ENCODE measurements at places on chromosomes 12 and 14.

GRCh38 chr12:65642061-65642661 lies 182.1 kb upstream of the HMGA2 start:
- DNase-seq, result no peak

DNA sequence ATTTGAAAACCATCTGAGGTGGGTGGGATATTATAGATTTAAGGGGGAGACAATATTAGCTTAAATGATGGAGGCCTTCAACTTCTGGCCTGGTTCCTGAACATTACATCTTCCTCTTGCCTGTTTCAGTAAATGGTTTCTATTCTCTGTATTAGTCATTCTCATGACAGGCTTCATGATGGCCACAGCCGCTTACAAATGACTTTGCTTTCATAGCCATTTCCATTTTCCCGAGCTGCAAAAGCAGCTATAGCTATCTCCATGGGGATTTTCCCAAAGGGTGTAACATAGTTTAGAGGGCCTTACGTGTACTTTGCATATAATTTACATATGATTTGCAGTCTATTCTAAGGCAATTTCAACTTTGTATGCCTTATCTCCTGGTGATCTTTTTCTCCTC lies 121.8 kb downstream of the NRXN3 start:
- DNase-seq, result no peak

- DNase-seq, result no peak
Measured at GRCh38 chr14:62558451-62558850, 486.8 kb downstream of the KCNH5 start.

GRCh38 chr12:105880824-105881388 lies 257.8 kb downstream of the NUAK1 start:
- no peak for DNase-seq

GRCh38 chr12:75825686-75826085 lies 205.9 kb downstream of the PHLDA1 start:
- DNase-seq, result peak; percentile 97

DNA sequence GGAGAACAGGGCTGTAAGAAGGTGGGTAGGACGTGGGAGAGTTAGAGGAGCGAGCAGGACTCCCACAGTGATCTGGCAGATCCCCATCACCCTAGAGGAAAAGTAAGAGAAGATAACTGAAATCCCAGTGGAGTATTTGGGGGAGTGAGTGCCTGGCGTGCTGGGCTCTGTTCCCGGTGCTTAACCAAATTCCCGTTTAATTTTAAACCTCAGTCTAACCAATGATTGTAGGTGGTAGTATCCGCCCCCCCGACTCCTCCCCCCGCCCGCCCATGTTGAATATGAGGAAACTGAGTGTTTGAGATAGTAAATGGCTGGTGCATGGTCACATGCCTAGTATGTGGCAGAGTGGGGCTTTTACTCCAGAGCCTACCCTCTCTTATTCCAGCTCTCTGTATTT lies 1.2 kb downstream of the TARBP2 start:
- DNase-seq, result no peak

GRCh38 chr12:131785763-131786330 lies 42.3 kb upstream of the MMP17 start:
- DNase-seq, result peak; percentile 48

DNA sequence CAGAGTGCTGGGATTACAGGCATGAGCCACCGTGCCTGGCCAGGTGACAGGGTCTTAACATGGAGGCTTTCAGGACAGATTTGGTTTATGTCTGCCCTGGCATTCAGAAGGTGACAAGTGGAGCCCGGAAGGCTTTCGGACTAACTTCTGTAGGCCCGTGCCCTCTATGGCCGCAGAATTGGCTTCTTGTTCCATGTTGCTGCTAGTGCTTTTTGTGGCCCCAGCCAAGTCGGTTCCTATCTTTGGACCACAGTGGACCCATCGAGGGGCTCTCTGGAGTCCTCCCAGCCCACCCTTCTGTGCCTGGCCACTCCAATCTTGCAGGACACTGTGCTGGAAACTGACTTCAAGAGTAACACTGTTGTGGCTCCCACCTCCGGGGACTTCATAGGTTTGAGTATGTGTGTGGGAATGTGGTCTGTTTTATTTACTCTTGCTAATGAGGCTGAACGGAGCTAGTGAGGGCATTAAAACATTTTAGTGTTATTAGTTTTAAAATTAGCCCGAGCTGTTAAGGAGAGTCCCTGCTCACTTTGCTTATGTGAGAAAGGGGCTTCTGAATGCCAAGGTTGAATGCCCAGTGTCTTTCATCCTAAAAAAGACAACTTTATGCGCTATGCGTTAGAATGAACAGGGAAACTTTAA lies 245.9 kb downstream of the CACNA1C start:
- DNase-seq, result no peak

DNA sequence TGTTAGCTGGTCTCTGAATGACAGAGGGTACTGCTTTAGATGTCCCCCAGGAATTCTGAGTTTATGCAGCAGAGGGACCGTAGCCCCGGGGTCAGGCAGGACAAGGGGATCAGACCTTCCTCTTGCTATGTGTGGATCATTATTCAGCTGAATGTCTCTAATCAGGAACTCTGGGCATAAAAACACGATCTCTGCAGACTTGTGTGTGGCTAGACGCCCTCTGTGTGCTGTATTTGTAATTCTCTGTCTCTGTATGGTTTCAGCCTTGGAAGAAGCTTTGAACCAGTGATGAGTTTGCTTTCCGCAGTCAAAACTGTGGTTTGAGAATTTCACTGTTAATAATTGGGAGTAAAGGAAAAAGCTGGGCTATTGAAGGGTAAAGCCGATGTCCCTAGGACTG lies 125.3 kb downstream of the ETV6 start:
- no peak for DNase-seq

- no peak for DNase-seq
Measured at GRCh38 chr12:18339633-18340032, 78.3 kb downstream of the PIK3C2G start.

DNA sequence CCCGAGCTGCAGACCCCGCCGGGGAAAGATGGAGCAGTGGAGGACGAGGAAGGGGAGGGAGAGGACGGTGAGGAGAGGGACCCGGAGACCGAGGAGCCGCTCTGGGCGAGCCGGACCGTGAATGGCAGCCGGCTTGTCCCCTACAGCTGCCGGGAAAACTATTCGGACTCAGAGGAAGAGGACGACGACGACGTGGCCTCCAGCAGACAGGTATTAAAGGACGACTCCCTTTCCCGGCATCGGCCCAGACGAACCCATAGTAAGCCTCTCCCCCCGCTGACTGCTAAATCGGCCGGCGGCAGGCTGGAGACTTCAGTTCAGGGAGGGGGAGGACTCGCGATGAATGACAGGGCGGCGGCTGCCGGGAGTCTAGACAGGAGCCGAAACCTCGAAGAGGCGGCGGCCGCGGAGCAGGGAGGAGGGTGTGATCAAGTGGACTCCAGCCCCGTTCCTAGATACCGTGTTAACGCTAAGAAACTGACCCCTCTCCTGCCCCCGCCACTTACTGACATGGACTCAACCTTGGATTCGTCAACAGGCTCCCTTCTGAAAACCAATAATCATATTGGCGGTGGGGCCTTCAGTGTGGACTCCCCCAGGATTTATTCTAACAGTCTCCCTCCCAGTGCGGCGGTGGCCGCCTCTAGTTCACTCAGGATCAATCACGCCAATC lies 962 bp downstream of the LEMD3 start:
- peak; percentile 69 for DNase-seq

DNA sequence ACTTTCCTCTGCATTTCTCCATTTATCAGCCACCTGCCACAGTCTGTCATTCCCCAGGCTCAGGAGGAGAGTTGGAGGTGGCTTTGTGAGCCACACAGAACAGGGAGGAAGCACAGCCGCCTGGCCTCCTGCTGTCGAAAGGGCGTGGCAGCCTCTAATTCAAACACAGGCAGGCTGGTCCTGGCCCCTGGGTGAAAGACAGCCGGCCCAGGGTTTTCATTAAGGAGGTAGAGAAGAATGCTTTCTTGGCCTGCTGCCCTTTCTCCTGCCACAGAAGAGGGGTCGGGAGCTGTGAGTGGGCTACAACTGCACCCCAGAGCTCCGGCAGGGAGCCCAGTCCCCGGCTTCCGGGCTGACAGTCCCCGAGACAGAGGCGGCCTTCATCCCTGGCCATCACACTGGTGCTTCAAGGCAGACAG lies 108.6 kb upstream of the FZD10 start:
- DNase-seq, result no peak

DNA sequence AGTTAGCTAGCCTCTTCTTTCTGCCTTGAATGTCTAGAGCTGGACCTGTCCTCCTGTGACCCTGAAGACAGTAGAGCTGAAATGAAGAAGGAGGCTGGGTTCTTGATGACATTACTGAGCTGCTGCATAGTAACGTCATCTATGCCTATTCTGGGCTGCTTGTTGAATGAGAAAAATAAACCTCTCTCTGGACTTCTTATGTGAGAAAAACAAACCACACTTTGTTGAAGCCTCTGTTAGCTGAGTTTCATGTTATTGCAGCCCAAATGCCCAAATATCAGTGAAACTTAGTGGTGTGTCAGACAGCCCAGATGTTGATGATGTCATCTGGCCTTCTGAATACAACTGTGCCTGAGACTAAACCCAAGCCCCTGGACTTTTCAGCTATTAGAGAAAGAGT lies 67.0 kb upstream of the MAX start:
- peak; percentile 71 for DNase-seq

- no peak for DNase-seq
Measured at GRCh38 chr12:17097674-17098073, 491.7 kb upstream of the LMO3 start.

DNA sequence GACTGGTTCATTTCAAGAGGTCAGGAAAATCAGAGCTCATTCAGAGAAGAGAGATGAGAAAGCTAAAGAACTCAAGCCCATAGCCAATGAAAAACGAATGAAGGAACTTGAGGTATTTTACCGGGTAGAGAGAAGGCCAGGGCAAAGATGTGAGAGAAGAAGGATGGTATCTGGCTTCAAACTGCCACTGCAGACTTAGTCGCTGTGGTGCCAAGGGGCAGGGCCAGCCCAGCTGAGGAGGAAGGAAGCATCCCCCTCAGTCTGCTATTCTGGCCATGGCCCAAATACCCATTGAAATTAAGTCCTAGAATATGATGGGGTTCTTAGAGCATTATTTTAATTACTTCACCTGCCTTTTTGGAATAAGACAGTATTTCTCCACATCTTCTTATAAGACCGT lies 69.2 kb downstream of the ANO2 start:
- DNase-seq, result no peak

DNA sequence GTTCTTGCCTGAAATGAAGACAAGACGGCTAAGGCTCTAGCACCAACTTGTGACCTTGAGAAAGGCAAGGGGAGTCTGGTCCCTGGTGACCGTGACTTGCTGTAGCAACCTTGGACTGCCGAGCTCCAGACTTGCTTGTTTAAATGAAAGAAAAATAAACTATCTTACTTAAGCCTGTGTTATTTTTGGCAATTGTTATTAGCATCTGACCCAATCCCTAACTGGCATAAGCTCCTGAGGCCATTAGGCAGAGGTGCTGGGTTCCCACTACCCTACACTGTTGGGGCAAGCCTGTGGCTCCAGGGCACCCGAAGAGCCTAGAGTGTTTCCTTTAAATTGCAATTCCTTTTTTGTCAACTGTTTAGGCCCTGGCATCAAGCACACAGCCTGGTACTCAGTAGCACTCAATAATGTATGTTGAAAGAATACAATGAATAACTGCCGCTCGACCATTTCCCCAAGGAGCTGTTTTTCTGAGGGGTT lies 106.9 kb upstream of the HIF1A start:
- DNase-seq, result peak; percentile 95

DNA sequence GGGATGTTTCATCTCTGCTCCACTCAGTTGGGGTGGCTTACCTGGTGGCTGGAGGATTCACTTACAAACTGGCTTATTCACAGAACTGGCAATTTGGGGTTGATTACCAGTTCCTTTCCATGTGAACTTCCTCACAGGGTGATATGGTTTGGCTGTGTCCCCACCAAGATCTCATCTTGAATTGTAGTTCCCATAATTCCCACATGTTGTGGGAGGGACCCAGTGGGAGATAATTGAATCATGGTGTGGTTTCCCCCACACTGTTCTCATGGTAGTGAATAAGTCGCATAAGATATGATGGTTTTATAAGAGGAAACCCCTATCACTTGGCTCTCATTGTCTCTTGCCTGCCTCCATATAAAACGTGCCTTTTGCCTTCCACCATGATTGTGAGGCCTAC lies 26.9 kb upstream of the IGF1 start:
- no peak for DNase-seq

DNA sequence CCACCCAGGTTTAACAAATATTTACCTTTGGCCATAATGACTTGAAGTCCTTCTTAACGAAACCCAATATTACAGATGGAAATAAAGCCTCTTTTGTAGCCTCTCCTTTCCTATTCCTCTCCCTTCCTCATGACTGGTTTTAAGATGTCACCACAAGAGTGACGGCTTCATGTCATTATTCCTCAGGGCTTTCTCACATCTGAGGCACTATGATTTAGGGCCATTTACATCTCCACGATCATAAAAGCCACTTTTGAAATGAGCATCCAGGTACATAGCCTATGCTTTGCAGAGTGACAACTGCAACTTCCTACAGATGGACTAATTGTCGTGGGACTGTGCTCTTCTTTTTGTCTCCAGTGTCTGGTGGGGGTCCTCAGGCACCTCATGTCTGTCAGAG lies 32.3 kb upstream of the DACT1 start:
- no peak for DNase-seq

DNA sequence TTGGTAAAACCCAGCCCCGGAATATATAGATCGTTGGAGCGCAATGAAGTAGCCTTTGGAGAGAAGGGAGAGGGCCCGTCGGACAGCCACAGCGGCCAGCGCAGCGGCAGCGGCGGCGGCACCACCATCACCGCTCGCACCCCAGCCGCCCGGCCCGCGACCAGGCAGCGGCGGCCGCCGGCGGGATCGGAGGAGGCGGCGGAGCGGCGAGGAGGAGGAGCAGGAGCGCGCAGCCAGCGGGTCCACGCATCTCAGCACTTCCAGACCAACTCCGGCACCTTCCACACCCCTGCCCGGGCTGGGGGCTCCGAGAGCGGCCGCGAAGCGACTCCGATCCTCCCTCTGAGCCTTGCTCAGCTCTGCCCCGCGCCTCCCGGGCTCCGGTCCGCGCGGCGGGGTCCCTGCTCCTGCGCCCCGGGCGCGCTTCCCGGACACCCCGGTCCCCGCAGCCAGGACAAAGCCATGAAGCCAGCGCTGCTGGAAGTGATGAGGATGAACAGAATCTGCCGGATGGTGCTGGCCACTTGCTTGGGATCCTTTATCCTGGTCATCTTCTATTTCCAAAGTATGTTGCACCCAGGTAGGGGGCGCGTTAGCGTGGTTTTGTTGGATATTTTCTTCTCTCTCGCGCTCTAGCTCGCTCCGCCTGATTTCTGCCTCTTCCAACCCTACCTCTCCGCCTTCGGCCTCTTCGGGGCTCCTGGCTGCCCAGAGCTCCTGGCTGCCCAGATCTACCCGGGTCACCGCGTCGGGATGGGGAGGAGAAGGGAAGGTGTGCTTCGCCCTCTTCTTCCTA lies 400 bp downstream of the CHST11 start:
- DNase-seq, result peak; percentile 76

GRCh38 chr14:103372552-103373304 lies 12.5 kb upstream of the MARK3 start:
- DNase-seq, result peak; percentile 89

- no peak for DNase-seq
Measured at GRCh38 chr12:128940090-128940888, 87.0 kb downstream of the GLT1D1 start.
